ENCODE measurements at places on chromosomes 11 and 22.

GRCh38 chr22:41311487-41311886, 10.2 kb downstream of the ZC3H7B start:
- no peak for DNase-seq

- peak; percentile 63 for DNase-seq
Measured at GRCh38 chr11:73335204-73335923, 27.3 kb downstream of the ARHGEF17 start.

- no peak for DNase-seq
Measured at GRCh38 chr11:19646308-19646707, 66.3 kb upstream of the NAV2 start.

- no peak for DNase-seq
Measured at GRCh38 chr22:32652645-32653270, 148.7 kb upstream of the TIMP3 start.

DNA sequence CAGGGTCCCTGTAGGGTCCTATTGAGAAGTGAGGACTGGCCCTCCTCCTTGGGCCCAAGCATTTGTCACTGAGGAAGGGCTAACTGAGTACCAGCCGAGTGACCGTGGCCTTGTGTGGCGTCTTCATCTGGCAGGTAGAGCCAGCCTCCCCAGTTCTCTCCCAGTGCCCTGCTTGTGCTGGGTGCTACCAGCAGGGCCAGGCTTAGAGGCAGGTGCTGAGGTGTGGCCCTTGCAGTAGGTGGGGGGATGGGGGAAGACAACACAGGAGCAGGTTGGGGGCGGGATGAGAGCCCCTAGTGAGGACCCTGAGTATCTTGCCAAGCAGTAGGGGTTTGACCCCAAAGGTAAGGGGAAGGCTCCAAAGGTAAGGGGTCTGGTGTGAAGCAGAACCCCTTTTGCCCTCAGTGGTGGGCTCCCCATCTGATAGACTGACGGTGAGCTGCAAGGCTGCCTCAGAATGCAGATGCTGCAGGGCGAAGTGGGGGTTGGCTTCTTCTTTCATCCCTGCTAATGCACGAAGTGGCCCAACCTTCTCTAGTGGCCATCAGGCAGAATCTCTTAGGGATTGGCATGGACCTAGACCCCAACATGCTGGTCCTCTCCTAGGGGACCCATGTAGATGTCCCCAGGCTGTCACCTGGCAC, 19.6 kb downstream of the CDC45 start:
- no peak for DNase-seq

GRCh38 chr11:12829131-12829530, 154.9 kb downstream of the TEAD1 start:
- no peak for DNase-seq

DNA sequence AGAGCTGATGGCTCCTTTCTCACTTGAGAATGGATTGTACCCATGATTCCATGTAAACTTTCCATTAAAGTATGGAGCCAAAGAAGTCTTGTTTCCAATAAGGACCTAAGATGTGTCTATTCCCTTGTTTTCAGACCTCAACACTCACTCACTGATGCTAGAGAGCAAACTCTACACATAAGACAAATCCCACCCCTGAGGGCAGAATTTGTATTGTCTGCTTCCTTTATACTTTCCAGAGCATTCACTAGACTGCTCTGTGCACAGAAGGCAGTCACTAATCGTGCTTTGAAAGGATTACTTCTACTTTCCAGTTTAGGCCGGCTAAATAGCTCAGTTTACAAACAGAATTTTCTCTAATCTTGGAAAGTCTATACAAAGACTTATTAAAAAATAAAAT, 6.4 kb downstream of the ANKRD49 start:
- no peak for DNase-seq

GRCh38 chr22:24901448-24901847, 45.0 kb downstream of the LHFPL7 start:
- DNase-seq: no peak

- no peak for DNase-seq
Measured at GRCh38 chr11:2462986-2463765, 18.4 kb downstream of the KCNQ1 start.
